Stimulated activated CD8-positive, alpha-beta memory T cell treated with anti-CD3 and anti-CD28 coated beads, Interleukin-7, amount 100 ng/mL, for 1 hour (primary cell): ENCODE measurements at places on chromosomes 16 and 17.

DNA sequence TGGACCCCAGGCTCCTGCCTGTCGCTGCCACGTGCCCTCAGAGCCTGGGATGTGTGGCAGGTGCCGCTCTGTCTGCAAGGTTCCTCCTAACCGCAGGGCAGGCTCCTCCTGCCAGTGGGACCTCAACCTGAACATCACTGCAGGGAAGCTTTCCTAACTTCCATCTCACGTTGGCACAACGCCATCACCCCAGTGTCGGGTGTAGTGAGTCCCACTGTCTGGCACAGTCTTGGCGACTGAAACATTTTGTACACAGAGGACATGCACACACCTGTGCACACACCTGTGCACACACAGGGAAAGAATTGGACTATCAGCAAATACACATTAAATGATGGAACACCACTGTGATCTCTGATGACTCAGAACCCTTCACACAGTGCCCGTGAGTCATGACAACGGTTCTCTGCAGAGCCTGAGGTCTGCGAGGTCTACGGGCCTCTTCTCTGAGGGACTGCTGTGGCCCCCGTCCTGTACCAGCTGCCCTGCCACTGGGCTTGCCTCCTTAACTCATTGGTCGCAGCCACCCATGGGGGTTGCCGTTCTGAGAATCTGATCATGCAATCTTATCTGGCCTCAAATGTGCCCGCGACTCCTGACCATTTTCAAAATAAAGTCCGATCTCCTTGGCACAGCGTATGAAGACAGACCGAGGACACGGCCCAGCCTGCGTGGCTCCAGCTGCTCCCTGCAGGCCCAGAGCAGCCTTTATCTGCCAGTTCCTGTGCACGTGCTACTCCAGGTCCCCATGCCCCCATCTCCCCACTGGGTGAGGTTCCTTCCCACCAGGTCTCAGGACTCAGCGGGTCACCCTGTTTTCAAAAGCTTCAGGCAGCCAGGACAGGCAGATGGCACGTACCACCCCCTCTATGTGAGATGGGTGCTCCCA, 7.6 kb downstream of the CCDC57 start:
- DNase-seq, result no peak

DNA sequence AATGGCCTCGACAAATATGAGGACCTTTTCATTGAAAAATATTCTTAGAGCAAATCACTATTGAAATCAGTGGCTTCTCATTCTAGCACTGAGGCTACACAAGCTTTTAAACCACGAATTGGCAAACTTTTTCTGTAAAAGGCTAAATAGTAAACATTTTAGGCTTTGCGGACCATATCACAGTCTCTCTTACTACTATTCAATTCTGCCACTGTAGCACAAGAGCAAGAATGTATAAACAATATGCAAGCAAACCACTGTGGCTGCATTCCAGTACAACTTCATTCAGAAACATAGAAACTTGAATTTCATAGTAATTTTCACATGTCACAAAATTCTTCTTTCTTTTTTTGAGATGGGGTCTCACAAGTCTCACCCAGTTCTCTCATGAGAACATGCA, 49.1 kb downstream of the PHLPP2 start:
- no peak for DNase-seq

GRCh38 chr16:56057151-56057550, 134.1 kb upstream of the GNAO1 start:
- no peak for DNase-seq

GRCh38 chr16:23927796-23928195, 92.0 kb downstream of the PRKCB start:
- no peak for DNase-seq

GRCh38 chr17:1755252-1755826, 6.5 kb upstream of the SERPINF1 start:
- no peak for DNase-seq

- DNase-seq, result no peak
These were observed 70.6 kb downstream of the DYNLRB2 start for GRCh38 chr16:80611171-80611929.

DNA sequence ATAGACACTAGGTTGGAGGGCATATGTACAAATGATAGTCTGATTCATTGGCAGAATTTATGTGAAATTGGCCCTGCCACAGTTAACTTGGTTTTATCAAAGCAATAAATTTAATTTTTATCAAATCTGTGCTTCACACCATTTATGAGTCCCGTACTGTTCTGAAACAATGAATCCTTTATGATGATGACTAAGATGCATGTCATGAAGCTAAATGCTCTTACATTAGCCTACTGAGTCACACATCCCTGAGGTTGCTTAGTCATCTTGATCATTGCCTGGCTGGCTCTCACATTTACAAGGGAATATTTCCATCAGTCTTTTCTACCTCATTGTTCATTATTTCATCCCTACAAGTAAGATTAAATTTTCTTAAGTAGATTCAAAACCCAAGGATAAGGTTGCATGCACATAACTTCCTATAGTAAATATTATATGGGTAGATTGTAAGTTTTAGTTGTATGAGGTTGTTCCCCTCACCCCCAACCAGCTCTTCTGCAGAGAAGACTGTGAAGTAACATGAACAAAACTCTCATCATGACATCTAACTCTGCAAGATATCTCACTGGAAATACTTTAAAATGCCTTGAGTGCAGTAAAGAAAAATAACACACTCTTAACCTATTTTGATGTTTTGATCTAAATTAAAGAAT, 170.7 kb downstream of the CYB561 start:
- DNase-seq, result no peak

- DNase-seq, result no peak
These were observed 744.9 kb upstream of the SOX9 start for GRCh38 chr17:71375948-71376347.

- no peak for DNase-seq
These were observed 355 bp downstream of the TLE7 start for GRCh38 chr16:71441348-71442050.

GRCh38 chr16:89360760-89361435, 129.5 kb downstream of the ANKRD11 start:
- DNase-seq, result peak; percentile 47

DNA sequence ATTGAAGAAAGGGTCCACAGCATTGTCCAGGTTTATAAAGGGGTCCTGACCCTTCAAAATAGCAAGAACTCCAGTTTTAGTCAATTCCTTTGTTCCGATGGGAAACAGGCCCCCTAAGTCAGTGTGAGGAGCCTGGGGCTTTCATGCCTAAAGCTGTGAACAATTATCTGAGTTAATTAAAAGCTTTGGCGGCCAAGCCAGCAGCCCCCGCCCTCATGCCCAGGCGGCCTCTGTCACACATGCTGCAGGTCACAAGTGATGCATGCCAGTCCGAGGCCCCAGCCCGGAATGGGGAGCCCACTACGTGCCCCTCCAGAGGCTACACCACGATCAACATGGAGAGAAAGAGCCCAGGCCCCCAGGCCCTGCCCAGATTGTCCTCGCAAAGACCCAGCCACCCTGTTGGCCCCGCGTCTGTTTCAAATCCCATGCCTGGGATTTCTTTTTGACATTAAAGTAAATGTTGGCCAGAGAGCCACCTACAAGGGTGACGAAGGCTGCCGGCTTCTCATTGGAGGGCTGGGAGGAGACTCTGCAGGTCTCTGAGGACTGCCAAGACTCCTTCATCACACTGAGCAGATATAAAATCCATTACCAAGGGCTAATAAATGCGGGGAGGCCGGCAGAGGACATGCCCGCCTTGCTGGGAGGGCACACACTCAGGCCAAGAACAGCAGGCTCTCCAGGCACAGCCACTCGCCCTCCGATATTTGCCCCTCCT, 14.5 kb upstream of the PITPNM3 start:
- DNase-seq, result no peak

DNA sequence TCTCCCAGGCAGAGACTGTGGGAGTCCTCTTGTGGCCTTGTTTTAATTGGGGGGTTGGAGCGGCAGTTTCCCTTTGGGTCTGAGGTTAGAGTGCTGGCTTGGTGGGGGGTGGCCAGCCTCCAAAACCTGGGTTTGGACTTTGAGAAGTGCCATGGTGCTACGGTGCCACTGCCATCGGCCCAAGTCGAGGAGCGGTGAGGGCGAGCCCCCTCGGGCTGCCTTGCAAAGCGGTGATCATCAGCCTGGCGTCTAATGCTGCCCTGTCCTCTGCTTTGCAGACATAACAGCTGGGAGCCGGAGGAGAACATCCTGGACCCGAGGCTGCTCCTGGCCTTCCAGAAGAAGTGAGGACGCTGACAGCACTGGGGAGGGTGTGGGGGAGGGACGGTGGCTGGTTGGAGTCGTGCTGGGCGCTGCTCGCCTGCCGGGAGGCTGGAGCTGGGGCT, 1.2 kb downstream of the CBX2 start:
- no peak for DNase-seq

GRCh38 chr17:70535986-70536385, 366.7 kb downstream of the KCNJ2 start:
- DNase-seq, result no peak

DNA sequence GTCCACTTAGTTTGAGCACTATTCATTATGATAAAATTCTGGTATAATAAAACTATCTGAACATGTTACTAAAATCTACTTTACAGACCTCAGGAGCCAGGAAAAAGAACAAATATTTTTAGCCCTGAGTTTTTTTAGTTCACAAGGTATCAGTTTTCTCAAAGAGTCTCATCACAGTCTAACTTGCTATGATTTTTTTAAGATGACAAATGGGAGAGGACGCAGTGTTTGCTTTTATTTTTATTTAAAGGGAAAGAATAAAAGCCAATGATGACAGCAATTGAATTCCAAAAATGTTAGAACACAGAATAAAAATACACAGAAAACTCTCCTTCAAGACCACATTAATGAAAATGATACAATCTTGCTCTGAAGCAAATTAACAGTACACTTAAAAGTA, 7.4 kb downstream of the MED13 start:
- no peak for DNase-seq

- no peak for DNase-seq
These were observed 3.5 kb downstream of the ZNF213 start for GRCh38 chr16:3138342-3138741.

GRCh38 chr16:81697616-81698309, 81.3 kb upstream of the PLCG2 start:
- no peak for DNase-seq

DNA sequence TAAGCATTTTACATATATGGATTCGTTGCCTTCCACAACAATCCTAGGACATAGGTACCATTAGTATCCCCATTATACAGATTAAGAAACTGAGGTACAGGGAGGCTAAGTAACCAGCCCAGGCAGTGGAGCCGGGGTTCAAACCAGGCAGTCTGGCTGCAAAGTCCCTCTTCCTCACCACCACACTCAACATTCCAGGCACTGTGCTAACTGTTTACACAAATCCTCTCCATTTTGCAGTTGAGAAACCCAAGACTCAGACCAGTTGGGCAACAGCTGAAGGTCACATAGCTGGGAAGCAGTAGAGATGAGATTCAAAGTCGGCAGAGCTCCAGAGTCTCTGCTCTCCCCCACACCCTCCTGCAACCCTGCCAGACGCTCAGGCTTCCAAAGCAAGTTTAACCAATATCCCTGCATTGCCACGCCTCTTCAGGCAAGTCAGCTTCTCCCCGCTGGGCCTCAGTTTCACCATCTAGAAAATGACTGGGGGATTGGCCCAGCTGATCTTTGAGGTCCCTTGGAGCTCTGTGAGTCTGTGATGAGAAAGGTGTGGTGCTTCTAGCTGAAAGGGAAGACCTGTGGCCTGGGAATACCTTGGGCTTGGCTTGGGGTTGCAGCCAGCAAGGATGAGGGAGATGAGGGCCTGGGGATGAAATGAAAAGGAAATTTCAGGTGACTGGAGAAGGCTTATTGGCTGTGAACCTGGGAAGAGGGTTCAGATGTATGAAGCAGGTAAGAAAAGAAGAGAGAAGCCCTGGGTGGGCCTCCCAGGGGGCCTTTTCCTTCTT, 14.0 kb downstream of the CCR7 start:
- DNase-seq, result no peak
